ENCODE measurements at places on chromosomes 2 and 18. TPM values are rescaled to one million over a fixed set of nuclear protein-coding genes. Genes with fewer than 3 reads are reported as not detected.

ALPI gene
- not detected for total RNA-seq

MOGAT1 gene
- not detected for total RNA-seq

DSEL gene
- total RNA-seq, result 0.27 TPM

AQP12B gene
- not detected for total RNA-seq

IL1RL2 gene
- total RNA-seq, result not detected

SIX2 gene
- total RNA-seq, result 0.10 TPM

FLACC1 gene
- 0.18 TPM for total RNA-seq

THUMPD2 gene
- 14.2 TPM for total RNA-seq

VSNL1 gene
- not detected for total RNA-seq

CTAGE1 gene
- total RNA-seq, result not detected

SLC40A1 gene
- 3.4 TPM for total RNA-seq

SERPINB12 gene
- not detected for total RNA-seq

MALL gene
- total RNA-seq, result 138 TPM

RPL37A gene
- total RNA-seq, result 5,162 TPM

TEKT4 gene
- not detected for total RNA-seq

BMP10 gene
- total RNA-seq, result not detected

UGT1A3 gene
- not detected for total RNA-seq

CNGA3 gene
- total RNA-seq, result not detected

NR4A2 gene
- 2.9 TPM for total RNA-seq

FOXD4L1 gene
- total RNA-seq, result 0.40 TPM

R3HDM1 gene
- total RNA-seq, result 28.9 TPM

SPHKAP gene
- not detected for total RNA-seq

CYP1B1 gene
- 6.9 TPM for total RNA-seq

IMPA2 gene
- total RNA-seq, result 72.6 TPM

All from A549 treated with CORT108297 at 1 μM for 4 hours (cell line).